ENCODE measurements at places on chromosomes 12 and 14.

- no peak for DNase-seq
Observed at GRCh38 chr12:89873745-89874144, 165.1 kb upstream of the ATP2B1 start.

- no peak for DNase-seq
Observed at GRCh38 chr14:96434040-96434439, 42.1 kb downstream of the AK7 start.

DNA sequence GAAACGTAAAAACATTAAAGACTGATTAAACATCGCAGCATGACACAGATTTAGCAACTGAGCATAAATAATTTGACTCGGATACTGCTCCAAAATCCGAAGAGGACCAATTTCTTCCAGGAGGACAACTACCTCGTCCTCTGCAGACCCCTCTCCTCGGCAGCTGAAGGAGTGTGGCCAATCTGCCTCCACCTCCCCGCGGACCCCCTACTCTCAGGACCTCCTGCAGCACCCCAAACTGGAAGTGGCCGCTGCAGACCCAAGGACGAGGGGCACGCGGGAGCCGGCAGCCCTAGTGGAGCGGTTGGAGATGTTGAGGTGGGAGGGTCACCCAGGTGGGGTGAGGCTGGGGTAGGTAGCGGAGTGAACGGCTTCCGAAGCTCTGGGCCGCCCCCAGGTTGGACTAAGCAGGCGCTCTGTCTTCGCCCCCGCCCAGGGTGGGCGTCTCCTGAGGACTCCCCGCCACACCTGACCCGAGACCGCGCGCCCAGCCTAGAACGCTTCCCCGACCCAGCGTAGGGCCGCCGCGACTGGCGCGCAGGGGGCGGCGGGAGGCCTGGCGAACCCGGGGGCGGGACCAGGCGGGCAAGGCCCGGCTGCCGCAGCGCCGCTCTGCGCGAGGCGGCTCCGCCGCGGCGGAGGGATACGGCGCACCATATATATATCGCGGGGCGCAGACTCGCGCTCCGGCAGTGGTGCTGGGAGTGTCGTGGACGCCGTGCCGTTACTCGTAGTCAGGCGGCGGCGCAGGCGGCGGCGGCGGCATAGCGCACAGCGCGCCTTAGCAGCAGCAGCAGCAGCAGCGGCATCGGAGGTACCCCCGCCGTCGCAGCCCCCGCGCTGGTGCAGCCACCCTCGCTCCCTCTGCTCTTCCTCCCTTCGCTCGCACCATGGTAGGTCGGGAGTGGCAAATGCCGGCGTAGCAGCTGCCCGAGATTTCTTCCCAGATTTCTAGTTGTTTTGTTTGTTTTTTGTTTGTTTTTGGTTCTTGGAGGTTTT lies at the start of gene CALM1:
Gene CALM1 (plus strand): TSS at position 689 of the 999 bp plus-strand sequence. CDS start 202 bp downstream, at position 891.
- DNase-seq, result peak; percentile 96

DNA sequence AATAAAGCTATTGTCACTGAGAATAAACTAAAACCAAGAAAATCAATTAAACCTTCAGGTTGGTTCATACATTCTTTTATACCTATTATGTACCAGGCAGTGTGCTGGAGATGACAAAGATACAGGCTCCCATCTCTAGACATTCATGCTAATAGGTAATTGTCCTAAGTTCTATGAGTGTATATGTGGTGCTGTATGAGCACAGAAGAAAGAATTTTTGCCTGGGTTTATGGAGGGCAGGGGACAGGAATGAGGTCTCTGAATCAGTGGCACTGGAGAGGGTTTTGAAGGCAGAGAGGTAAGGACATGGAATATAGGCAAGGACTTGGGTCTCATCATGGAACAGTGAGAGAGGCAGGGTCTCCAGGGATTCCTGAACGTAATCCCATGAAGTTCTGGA lies 38.7 kb downstream of the MAP1LC3B2 start:
- DNase-seq, result no peak

GRCh38 chr14:83342590-83342989 lies 1808.9 kb upstream of the SEL1L start:
- no peak for DNase-seq

DNA sequence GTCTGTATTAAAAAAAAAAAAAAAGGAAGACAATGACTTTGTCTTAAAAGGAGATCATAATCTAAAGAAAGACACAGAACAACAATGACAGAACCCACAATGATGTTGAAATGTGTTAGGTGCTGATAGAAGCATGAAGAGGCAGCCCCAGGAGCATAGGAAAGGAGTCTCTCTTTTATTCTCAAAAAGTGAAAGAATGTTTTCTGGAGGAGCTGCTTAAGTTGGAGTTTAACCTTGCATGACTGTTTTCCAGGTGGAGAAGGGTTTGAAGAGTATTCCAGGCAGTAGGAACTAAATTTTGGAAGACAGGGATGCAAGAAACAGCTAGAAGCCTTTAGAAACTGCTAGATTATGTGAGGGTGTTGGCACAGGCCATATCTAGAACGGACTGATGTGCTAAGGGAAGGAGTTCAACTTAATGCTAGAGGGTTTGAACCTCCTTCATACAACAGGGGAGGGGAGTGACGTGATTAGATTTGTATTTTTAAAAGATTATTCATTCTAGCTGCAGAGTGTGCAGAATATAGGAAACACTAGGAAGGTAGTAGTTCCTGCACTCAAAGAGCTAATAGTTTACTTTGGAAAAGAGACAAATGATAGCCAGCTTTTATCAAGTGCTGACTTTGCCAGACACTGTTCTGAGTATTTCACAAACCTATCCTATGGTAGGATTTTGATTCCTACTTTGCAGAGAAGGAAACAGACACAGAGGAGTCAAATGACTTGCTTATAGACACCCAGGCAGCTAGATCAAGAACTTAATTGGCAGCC lies 4.6 kb upstream of the RPL6 start:
- no peak for DNase-seq

- DNase-seq, result no peak
Observed at GRCh38 chr12:1936406-1937320, 18.2 kb upstream of the CACNA2D4 start.

GRCh38 chr12:121614872-121615467 lies 11.4 kb upstream of the ORAI1 start:
- DNase-seq, result no peak

DNA sequence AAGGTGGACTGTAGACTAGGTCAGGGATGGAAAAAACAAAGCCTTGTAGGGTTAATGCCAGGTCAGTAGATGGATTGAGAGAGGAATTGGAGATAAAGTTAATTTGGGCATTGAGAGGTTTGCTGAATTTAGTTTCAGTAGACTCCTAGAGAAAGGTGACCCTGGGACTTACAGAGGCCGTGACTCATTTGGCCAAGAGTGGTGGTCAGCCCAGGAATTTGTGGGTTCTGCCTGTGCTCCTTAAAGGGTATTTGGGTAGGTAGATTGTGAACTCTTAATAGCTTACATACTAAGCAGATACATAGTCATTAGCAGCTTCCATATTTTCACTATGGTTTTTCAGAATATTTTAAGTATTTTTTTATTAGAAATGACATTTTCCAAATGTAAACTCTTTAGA lies 21.8 kb downstream of the PLEKHA5 start:
- no peak for DNase-seq

DNA sequence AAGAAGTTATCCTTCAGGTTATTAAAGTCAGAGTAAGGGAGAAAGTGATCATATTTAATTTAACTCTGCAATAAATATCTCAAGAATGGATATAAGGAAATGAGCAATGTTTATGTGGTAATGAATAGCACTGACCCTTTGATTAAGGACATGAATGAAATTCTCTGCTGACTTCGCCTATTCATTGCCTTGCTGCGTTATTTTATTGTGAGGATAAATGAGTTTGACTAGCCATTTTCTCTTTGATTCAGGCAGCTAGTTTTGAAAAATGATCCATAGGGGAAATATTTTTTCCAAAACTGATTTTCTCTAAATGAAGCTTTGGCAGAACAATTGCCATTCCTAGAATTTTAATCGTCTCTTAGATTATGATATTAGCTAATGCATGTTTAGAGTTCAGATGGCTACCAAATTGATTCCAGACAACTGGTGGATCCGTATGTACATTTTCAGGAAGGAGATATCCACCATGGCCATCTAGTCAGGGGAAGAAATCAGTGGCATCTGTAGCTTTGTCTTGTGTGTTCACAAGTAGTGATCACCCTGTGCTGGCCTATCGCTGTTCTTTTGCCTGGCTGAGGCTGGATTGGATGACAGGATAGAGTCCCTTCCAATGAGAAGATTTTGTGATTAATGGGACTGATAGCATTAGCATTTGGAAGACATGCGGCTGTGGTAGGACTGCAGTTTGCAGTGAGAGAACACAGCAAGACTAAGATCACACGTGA lies 302.3 kb upstream of the RGS6 start:
- no peak for DNase-seq

DNA sequence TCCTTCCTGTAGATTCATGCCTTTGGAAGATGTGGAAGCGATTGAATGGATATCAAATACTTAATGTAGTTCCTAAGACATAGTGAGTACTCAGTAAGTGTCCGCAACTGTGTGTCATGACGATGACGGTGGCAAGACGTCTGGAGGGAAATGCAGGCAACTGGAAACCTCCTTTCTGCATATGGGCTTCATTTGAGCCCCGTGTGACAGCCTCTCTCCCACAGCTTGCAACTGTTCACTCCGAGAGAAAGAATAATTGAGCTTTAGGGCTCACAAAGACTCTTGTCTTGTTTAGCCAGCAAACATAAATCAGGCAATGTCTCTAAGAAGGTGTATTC lies 6.9 kb downstream of the CFAP251 start:
- DNase-seq, result no peak

- DNase-seq, result peak; percentile 61
Observed at GRCh38 chr14:22882529-22883172, 371 bp upstream of the REM2 start.

DNA sequence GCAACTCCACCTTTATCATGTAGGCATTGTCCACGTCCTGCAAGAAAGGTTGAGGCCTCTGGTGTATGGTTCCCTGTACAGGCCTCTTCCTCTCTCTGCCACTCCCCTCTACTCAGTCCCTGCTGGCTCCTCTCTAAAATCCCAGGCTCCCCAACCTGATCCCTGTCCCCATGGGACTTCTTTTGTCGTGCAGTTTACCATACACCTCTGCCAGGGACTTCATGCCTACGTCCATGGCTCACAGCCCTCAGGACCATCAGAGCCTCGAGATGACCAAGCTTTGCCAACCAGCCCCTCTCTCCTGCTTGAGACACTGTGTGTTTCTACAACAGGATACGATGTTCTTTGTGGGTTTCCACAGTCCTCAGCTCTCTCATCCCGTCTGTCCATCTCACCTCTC lies 2.9 kb downstream of the KRT2 start:
- DNase-seq, result no peak

DNA sequence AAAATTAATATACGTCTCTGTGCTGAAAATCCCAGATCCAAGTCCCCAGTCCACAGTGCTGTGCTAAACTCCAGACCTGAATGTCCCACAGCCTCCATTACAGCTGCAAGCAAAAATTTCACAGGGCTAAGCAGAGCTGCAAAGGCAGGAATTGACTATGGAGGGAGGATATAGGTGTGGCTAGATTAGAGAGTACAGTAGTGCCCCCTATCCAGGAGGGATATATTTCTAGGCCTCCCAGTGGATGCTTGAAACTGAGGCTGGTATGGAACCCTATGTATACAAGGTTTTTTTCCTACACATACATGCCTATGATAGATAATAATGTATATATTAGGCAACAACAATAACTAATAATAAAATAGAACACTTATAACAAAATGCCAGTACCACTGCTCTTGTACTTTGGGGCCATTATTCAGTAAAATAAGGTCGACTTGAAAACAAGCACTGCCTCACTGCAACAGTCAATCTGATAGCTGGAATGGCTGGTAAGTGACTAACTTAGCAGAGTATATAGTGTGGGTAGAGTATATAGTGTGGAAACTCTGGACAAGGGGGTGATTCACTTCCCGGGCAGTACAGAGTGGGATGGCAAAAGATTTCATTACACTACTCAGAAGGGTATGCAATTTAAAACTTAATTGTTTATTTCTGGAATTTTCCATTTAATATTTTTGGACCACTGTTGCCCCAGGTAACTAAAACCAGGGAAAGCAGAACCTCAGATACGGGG lies 82.7 kb downstream of the C14orf132 start:
- no peak for DNase-seq

DNA sequence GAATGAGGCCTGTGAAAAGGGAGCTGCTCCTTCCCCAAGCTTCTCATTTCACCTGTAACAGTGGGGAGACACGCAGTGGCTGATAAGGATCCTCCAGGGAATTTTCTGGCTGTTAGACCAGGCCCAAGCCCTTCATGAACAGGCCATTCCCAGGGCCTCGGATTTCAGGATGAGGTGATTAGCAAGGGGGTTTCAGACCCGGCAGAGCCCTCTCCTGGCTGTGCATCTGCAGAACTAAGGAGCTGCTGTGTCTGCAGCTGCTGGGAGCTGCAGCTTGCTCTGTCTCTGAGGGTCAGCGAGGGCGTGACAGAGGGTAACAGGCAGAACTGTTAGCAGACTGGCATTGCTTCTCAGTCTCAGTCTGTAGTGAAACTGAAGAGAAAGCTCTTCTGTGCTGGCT lies 110.4 kb downstream of the KCNA5 start:
- DNase-seq, result no peak

DNA sequence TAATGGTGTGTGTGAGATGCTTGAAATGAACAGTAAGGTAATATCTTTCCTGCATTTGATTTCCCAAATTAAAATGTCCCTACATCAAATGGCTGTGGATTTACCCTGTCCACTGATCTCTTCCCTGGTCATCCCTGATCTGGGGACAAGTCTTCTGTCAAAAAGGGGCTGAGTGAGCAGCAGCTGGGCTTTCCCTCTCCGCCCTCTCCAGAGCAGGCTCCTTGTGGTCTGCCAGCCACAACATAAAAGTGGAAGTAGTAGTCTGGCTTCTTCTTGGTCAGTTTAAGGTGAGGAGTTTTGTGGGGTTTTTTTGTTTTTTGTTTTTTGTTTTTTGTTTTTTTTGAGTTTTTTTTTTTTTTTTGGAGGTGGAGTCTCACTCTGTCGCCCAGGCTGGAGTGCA lies 25.2 kb upstream of the PLXNC1 start:
- DNase-seq, result no peak

GRCh38 chr14:85595981-85596380 lies 66.0 kb downstream of the FLRT2 start:
- DNase-seq, result no peak

GRCh38 chr12:75086091-75087038 lies 123.3 kb downstream of the KCNC2 start:
- no peak for DNase-seq

DNA sequence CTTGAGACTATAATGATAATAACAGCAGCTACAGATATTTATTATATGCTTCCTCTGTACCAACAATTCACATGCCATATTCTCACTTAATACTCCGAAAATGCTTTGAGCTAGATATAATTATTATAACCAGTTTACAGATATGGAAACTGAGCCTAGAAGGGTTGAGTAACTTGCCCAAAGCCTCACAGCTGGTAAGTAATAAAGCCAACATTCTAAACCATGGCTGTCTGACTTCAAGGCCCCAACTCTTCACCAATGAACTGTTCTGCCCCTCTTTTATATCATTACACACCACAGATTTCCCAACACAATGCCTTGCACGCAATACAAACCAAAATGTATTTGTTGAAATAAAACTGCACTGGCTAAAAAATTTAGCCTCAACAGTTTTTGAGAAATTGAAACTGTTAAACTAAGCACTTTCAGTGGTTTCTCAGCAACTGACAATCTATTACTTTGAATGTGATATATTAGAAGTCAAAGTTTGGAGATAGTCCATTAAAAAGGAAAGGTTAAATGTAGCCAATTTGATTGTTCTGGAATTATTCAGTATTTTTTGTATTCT lies 222.5 kb upstream of the ARHGAP5 start:
- no peak for DNase-seq

GRCh38 chr12:4027412-4027811 lies 154.2 kb upstream of the PARP11 start:
- DNase-seq, result peak; percentile 76
